Myometrial cell (primary cell): ENCODE measurements at places on chromosomes 1 and 21. TPM values are rescaled to one million over a fixed set of nuclear protein-coding genes. Genes with fewer than 3 reads are reported as not detected.

Gene RIIAD1
- total RNA-seq, result not detected in 2 replicates

Gene GBP4
- total RNA-seq, result 0.58 and 1.4 TPM in 2 replicates

Gene RUNX3
- total RNA-seq, result not detected in 2 replicates

Gene SPRR4
- total RNA-seq, result not detected in 2 replicates
